ENCODE measurements at places on chromosomes 4 and X. TPM values are rescaled to one million over a fixed set of nuclear protein-coding genes. Genes with fewer than 3 reads are reported as not detected.

The SCD5 gene
- total RNA-seq = 2.7 TPM

DNA sequence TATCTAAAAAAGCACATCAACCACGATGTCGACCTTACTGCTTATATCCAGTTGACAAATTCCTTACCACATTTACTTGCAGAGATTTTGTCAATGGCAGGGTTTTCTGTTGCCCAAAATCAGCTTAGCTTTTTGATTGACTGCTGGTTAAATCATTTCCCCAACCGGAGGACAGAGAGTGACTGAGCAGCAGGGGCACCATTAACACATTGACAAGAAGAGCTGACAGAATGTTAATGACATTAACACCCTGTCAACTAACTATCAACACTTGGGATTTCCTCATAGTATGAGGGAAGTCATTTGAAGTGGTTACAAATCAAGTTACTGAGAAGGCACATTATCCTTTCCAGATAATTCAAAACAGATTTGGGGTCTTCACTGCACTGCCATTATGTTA lies 368.4 kb downstream of the RPA4 start:
- DNase-seq = no peak

The NHSL2 gene
- 3.7 TPM for total RNA-seq

- DNase-seq = no peak
Measured at GRCh38 chr4:165439981-165440380, 61.2 kb downstream of the CPE start.

GRCh38 chr4:104966349-104967033 lies 180.2 kb upstream of the TET2 start:
- DNase-seq = no peak

The PNPLA4 gene
- total RNA-seq = 38.4 TPM

GRCh38 chrX:16310326-16310725 lies 143.0 kb downstream of the MAGEB17 start:
- no peak for DNase-seq

The RIPPLY1 gene
- not detected for total RNA-seq

GRCh38 chr4:28360681-28361080 lies 1500.0 kb downstream of the STIM2 start:
- no peak for DNase-seq

The RPA4 gene
- total RNA-seq = 0.22 TPM

GRCh38 chr4:94700298-94700697 lies 57.5 kb upstream of the BMPR1B start:
- DNase-seq = no peak

The SOD3 gene
- 69.8 TPM for total RNA-seq

GRCh38 chrX:109822861-109823260 lies 89.8 kb upstream of the ACSL4 start:
- DNase-seq = no peak

GRCh38 chr4:36010397-36010929 lies 233.9 kb downstream of the ARAP2 start:
- no peak for DNase-seq

The FAM114A1 gene
- total RNA-seq = 14.8 TPM

The DCHS2 gene
- not detected for total RNA-seq

The SERPINA7 gene
- not detected for total RNA-seq

GRCh38 chr4:186151499-186151898 lies 39.9 kb upstream of the CYP4V2 start:
- DNase-seq = no peak

DNA sequence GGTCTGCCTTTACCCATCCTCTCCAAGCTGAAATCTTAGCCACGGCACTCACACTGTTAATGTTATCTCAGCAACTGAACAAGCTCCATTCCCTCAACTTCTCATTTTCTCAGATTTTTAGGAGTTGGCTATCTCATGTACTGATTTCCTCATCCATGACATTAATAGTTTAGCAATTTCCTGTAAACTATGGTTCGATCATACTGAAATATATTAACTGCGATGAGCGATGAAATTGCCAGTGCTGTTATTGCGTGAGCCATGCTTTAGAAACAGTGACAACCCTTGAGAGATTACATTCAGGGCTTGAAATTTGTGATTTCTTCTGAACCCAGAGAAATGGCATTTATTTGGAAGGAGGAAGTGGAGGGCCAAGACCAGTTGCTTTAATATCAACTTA lies 223.7 kb downstream of the GPAT3 start:
- DNase-seq = no peak

DNA sequence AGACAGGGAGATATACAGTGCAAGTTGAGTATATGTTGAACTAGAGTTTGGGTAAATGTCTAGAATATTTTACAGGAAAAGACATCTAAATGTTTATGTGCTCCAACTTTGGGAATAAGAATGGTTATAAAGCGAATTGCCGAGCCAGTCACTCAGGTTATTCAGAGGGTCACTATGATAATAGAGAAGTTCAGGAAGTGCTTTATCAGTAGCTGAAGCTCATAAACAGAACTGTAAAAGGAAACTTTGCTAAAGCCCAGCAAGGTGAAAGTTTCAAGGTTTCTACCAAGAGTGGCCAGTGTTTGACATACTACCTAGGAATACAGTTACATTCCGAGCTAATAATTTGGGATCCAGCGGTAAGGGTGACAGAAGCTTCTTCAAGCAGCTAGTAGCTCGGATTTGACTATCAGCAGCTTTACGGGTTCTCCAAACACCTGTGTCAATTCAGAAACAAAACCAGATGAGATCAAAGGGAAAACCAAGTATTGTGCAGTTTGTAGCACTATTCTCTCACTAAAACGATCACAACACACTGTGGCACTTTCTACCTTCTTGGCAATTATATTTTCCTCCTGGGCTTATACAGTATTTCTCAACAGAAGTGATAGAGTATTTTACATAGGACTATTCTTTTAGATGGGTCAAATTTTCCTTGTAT lies 17.2 kb upstream of the BCLAF3 start:
- no peak for DNase-seq

- DNase-seq = no peak
Measured at GRCh38 chrX:19063030-19063429, 59.2 kb downstream of the ADGRG2 start.

The IRAK1 gene
- 33.9 TPM for total RNA-seq

All from left ventricle myocardium superior (tissue), 1 donor.